ENCODE measurements at places on chromosomes 11 and 22. TPM values are rescaled to one million over a fixed set of nuclear protein-coding genes. Genes with fewer than 3 reads are reported as not detected.

Gene SGSM1
- total RNA-seq: 6.8 TPM

Gene ACR
- not detected for total RNA-seq

Gene KRTAP5-9
- total RNA-seq: not detected

Gene KIAA0930
- 76.9 TPM for total RNA-seq

Gene POU2AF1
- not detected for total RNA-seq

Gene E2F8
- not detected for total RNA-seq

Gene APOBEC3C
- 5.5 TPM for total RNA-seq

Gene PRODH
- total RNA-seq: 16.0 TPM

Gene IL10RA
- total RNA-seq: 72.6 TPM

Gene GLB1L3
- not detected for total RNA-seq

Gene MN1
- 30.1 TPM for total RNA-seq

Gene CEP164
- total RNA-seq: 27.9 TPM

GRCh38 chr11:41534861-41535260 is 75.4 kb upstream of the LRRC4C start:
- H3K27ac ChIP-seq: no peak overlapping the region
- no peaks in the 10 kb centered on the region for H3K4me1 ChIP-seq
- no peak overlapping the region for H3K4me3 ChIP-seq
- H3K27me3 ChIP-seq: no peaks in the 10 kb centered on the region
- no peaks in the 10 kb centered on the region for H3K36me3 ChIP-seq

GRCh38 chr22:45329530-45329936 is 19.8 kb downstream of the FAM118A start:
- no peak overlapping the region for H3K27ac ChIP-seq
- no peaks in the 10 kb centered on the region for H3K4me1 ChIP-seq
- DNase-seq: no peak
- peaks cover 30% of the 10 kb centered on the region for H3K36me3 ChIP-seq
- H3K4me3 ChIP-seq: no peak overlapping the region

DNA sequence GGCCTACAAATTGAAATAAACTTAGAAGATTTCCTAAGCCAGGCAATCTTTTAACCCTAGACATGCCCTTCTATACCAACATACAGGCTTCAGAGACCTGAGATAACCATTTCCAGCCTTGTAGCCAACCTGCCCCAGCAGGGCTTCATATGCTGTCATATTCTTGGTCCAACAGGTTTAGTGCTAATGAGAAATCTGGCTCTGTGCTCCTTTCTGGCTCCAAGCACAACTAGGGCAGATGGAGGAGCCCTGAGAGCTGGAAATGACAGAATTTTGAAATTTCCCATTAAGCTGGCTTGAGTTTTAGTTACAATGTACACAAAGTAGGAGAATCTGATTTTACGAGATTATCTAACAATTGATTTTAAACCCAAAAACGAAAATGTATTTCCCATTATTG is 323.0 kb upstream of the CCDC90B start:
- H3K27me3 ChIP-seq: no peaks in the 10 kb centered on the region
- no peak overlapping the region for H3K27ac ChIP-seq
- no peak for DNase-seq

GRCh38 chr11:111395081-111395480 is 16.0 kb upstream of the POU2AF1 start:
- no peaks in the 10 kb centered on the region for H3K4me1 ChIP-seq
- no peak for DNase-seq
- no peak overlapping the region for H3K4me3 ChIP-seq
- H3K27me3 ChIP-seq: no peaks in the 10 kb centered on the region
- H3K36me3 ChIP-seq: no peaks in the 10 kb centered on the region
- H3K27ac ChIP-seq: no peak overlapping the region

DNA sequence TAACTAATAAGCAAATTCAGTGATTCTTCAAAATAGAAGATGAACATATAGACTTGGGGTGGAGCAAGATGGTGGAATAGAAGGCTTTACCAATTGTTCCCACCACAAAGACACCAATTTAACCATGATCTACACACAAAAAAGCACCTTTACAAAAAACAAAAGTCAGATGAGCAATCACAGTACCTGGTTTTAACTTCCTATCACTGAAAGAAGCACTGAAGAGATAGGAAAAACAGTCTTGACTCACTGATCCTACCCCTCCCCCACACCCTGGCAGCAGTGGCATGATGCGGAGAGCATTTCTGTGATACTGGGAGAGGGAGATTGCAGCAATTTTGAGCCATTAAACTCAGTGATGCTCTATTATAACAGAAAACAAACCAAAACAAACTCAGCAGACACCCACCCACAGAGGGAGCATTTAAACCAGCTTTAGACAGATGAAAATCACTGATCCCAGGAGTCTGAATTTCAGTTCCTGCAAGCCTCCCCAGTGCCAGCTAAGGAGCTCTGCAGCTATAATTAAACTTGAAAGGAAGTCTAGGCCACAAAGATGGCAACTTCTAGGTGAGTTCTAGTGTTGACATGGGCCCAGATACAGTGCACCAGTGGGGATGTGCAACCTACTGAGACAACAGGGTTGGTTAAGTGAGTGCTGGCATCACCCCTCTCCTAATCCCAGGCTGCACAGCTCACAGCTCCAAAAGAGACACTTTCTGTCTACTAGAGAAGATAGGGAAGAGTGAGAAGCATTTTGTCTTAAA is 161.8 kb upstream of the GRIA4 start:
- no peaks in the 10 kb centered on the region for H3K27me3 ChIP-seq
- H3K27ac ChIP-seq: no peak overlapping the region
- H3K4me1 ChIP-seq: no peaks in the 10 kb centered on the region

GRCh38 chr22:41696703-41697102 is 2.6 kb upstream of the MEI1 start:
- no peak overlapping the region for H3K27ac ChIP-seq
- H3K4me3 ChIP-seq: no peak overlapping the region
- no peaks in the 10 kb centered on the region for H3K36me3 ChIP-seq
- H3K4me1 ChIP-seq: peaks cover 3% of the 10 kb centered on the region

GRCh38 chr11:61343792-61344745 is 11.0 kb downstream of the TKFC start:
- peaks cover 8% of the 10 kb centered on the region for H3K36me3 ChIP-seq
- no peaks in the 10 kb centered on the region for H3K27me3 ChIP-seq
- no peak for DNase-seq
- H3K4me3 ChIP-seq: no peak overlapping the region
- no peak overlapping the region for H3K27ac ChIP-seq

GRCh38 chr11:57484141-57484710 is 23.9 kb downstream of the RTN4RL2 start:
- no peak overlapping the region for H3K4me3 ChIP-seq
- H3K27ac ChIP-seq: no peak overlapping the region
- H3K4me1 ChIP-seq: peaks cover 11% of the 10 kb centered on the region
- no peak for DNase-seq

GRCh38 chr11:79807506-79807905 is 366.7 kb upstream of the TENM4 start:
- no peaks in the 10 kb centered on the region for H3K4me1 ChIP-seq
- no peaks in the 10 kb centered on the region for H3K36me3 ChIP-seq
- no peak overlapping the region for H3K4me3 ChIP-seq
- H3K27me3 ChIP-seq: no peaks in the 10 kb centered on the region

DNA sequence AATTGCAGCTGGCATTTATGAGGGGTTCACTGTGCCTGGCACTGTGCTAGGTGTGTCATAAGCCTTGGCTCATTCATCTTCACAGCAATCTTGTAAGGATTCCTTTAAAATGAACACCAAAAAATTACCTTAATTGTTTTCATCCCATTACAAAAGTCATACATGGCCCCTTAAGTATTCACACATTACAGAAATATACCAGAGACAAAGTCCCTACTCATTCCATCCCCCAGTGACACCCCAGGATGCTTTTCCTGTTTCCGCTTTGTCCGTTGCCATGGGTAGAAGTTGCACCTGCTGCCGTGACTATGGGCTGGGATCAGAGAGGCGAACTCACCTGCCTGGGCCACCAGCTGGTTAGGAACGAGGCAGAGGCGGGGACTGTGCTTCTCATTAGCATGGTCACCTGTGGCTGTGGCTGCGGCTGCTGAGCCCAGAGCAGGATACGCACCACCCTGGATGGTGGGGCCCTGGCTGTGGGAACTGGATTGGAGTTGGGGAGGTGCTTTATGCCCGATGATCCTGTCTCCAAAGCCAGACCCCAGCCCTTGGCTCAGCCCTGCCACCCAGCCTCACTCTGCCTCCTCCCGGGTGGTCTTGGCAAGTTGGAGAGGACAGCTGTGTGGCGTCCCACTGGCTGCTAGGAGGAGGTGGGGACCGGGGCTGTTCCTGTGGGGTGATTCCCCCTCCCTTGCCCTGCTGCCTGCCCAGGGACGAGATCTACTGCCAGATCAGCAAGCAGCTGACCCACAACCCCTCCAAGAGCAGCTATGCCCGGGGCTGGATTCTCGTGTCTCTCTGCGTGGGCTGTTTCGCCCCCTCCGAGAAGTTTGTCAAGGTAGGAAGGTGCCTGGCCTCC is 60.8 kb downstream of the MYO7A start:
- no peaks in the 10 kb centered on the region for H3K4me1 ChIP-seq
- H3K27me3 ChIP-seq: no peaks in the 10 kb centered on the region
- no peak overlapping the region for H3K4me3 ChIP-seq

- no peaks in the 10 kb centered on the region for H3K4me1 ChIP-seq
- H3K27me3 ChIP-seq: no peaks in the 10 kb centered on the region
- H3K27ac ChIP-seq: no peak overlapping the region
- H3K36me3 ChIP-seq: no peaks in the 10 kb centered on the region
- H3K4me3 ChIP-seq: no peak overlapping the region
Measured at GRCh38 chr22:35674335-35674734, 26.1 kb downstream of the APOL6 start.

DNA sequence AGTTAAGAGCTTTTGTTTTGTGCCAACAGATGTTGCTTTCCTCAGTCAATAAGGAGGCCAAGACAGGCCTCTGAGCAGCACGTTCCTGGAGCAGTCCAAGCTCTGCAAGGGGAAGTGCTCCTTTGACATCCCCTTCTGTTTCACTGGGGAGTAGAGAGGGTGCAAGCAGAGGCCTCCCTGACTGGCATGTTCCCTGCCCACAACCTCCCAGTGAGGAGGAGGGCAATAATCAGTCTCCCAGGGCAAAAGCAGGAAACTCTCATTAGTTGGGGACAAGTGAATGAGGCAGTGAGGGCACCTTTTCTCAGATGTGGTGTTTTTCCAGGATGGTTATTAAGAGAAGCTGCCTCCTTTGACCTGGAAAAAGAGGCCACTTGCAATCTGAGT is 79.5 kb upstream of the ZBED5 start:
- no peaks in the 10 kb centered on the region for H3K36me3 ChIP-seq
- peaks cover 24% of the 10 kb centered on the region for H3K4me1 ChIP-seq
- no peaks in the 10 kb centered on the region for H3K27me3 ChIP-seq
- H3K27ac ChIP-seq: no peak overlapping the region
- DNase-seq: no peak

DNA sequence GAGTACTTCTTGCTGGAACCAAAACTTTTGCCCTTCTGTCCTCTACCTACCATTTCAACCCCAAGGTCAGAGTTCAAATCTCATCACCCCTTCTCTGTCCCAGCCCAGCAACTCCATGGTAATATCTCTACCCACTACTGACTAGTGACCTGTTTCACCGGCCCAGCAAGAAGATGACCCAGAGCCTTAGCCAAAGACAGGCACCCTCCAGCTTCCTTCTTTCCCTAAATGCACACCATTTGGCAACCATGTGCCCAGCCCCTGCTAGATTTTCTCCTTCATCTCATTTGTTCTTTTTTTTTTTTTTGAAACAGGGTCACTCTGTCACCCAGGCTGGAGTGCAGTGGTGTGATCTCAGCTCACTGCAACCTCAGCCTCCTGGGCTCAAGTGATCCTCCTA is 14.9 kb downstream of the ARAP1 start:
- H3K4me1 ChIP-seq: peaks cover 13% of the 10 kb centered on the region
- no peaks in the 10 kb centered on the region for H3K27me3 ChIP-seq
- no peak overlapping the region for H3K4me3 ChIP-seq
- H3K36me3 ChIP-seq: no peaks in the 10 kb centered on the region
- DNase-seq: no peak
- no peak overlapping the region for H3K27ac ChIP-seq

GRCh38 chr11:85826116-85826855 is 15.3 kb upstream of the SYTL2 start:
- H3K27me3 ChIP-seq: no peaks in the 10 kb centered on the region
- peaks cover 30% of the 10 kb centered on the region for H3K4me1 ChIP-seq
- H3K36me3 ChIP-seq: no peaks in the 10 kb centered on the region
- H3K27ac ChIP-seq: no peak overlapping the region

- H3K27ac ChIP-seq: no peak overlapping the region
- no peaks in the 10 kb centered on the region for H3K27me3 ChIP-seq
- H3K4me3 ChIP-seq: no peak overlapping the region
Measured at GRCh38 chr22:43658823-43659222, 153.3 kb downstream of the EFCAB6 start.

GRCh38 chr11:64351136-64351631 is 7.8 kb upstream of the RPS6KA4 start:
- H3K27me3 ChIP-seq: no peaks in the 10 kb centered on the region
- no peaks in the 10 kb centered on the region for H3K36me3 ChIP-seq
- H3K27ac ChIP-seq: no peak overlapping the region
- no peak overlapping the region for H3K4me3 ChIP-seq
- H3K4me1 ChIP-seq: peaks cover 8% of the 10 kb centered on the region
- DNase-seq: no peak

- no peaks in the 10 kb centered on the region for H3K4me1 ChIP-seq
- no peak overlapping the region for H3K4me3 ChIP-seq
- H3K27ac ChIP-seq: no peak overlapping the region
- H3K36me3 ChIP-seq: no peaks in the 10 kb centered on the region
Measured at GRCh38 chr22:22815397-22816170, 72.0 kb upstream of the IGLL5 start.

DNA sequence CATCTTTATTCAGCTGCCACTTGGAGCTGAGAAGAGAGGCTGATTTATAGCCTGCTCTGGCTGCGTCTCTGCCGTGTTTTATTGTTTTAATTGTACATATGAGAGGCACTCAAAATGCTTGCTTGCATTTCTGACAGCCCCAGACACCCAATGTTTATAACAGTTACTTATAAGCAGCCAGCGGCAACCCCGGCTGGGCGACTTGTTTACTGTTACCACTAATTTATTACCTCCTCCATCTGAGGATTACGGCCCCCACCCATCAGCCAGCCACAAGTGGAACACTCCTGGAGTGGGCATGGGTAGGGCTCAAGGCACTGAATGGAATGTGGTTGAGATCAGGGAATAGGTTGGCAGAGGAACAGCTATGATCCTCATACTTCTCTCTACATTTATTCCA is 61.2 kb downstream of the CLPB start:
- H3K27ac ChIP-seq: no peak overlapping the region
- peaks cover 12% of the 10 kb centered on the region for H3K4me1 ChIP-seq
- DNase-seq: no peak
- H3K36me3 ChIP-seq: no peaks in the 10 kb centered on the region

GRCh38 chr11:36777311-36777710 is 179.3 kb upstream of the RAG2 start:
- DNase-seq: no peak
- no peak overlapping the region for H3K4me3 ChIP-seq
- no peak overlapping the region for H3K27ac ChIP-seq
- H3K36me3 ChIP-seq: no peaks in the 10 kb centered on the region
- no peaks in the 10 kb centered on the region for H3K4me1 ChIP-seq
- no peaks in the 10 kb centered on the region for H3K27me3 ChIP-seq

- no peaks in the 10 kb centered on the region for H3K27me3 ChIP-seq
- H3K27ac ChIP-seq: no peak overlapping the region
- no peak for DNase-seq
- H3K36me3 ChIP-seq: peaks cover 93% of the 10 kb centered on the region
- peaks cover 40% of the 10 kb centered on the region for H3K4me1 ChIP-seq
- H3K4me3 ChIP-seq: no peak overlapping the region
Measured at GRCh38 chr22:38494498-38494897, 11.6 kb downstream of the DDX17 start.
